ENCODE measurements at places on chromosomes 1 and 21. TPM values are rescaled to one million over a fixed set of nuclear protein-coding genes. Genes with fewer than 3 reads are reported as not detected.

ARHGAP29 gene
- total RNA-seq = 0.18 TPM

KLF17 gene
- total RNA-seq = not detected

L1TD1 gene
- not detected for total RNA-seq

CELA3A gene
- total RNA-seq = not detected

RIPPLY3 gene
- total RNA-seq = not detected

PDC gene
- not detected for total RNA-seq

PIGP gene
- total RNA-seq = 23.7 TPM

OR10Z1 gene
- total RNA-seq = not detected

C8B gene
- total RNA-seq = not detected

SLC25A34 gene
- 1.6 TPM for total RNA-seq

SYT14 gene
- not detected for total RNA-seq

TRIM45 gene
- total RNA-seq = 1.5 TPM

RNF187 gene
- total RNA-seq = 146 TPM

FBLIM1 gene
- total RNA-seq = not detected

KCNJ15 gene
- total RNA-seq = 0.60 TPM

LIPI gene
- total RNA-seq = not detected

SLX9 gene
- 72.6 TPM for total RNA-seq
